ENCODE measurements at places on chromosomes 1 and 21.

GRCh38 chr1:200981278-200981677, 42.2 kb downstream of the KIF21B start:
- no peak for DNase-seq

GRCh38 chr1:115296981-115297380, 41.1 kb downstream of the NGF start:
- no peak for DNase-seq

DNA sequence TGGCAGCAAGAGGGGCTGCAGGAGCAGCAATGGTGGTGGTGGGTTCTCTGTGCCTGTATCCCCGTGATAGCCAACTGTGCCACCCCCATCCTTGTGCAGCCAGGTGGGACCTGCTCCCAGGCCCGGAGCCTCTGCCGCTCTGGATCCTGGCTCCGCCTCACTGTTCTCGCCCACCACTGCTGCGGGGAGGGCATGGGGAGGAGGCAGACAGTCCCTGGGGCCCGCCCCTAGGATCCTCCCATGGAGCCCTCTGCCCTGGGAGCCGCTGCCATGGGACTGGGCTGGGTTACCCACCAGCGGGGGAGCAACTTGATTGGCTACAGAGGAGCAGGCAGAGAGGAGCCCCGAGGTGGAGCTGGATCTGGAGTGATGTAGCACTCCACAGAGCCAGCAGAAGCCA, 31.6 kb downstream of the CD1D start:
- DNase-seq = no peak

DNA sequence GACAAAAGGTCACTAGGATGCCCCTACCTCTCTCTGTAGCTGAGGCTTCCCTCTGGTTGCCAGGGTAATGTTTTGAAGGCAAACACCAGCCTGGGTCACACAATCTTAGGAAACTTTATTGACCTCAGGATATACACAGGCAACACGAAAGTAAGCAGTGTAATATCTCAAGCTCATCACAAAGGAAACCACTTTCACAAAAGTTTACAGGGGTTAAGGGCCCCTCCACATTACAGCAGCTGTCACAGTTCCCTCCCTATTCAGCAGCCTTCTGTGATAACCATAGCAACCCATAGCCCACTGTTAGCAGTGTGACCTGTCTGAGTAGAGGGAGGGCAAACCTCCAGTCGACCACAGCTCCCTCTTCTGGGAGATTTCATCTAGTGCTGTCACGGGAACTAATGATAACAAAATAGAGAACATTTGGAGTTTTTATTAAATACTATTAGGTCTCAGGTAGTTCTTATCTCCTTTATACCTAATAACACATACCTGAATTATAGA, 149.8 kb downstream of the PTPRC start:
- no peak for DNase-seq

- DNase-seq = peak; percentile 32
Observed at GRCh38 chr1:172002725-172003345, 161.5 kb downstream of the DNM3 start.

- DNase-seq = no peak
Observed at GRCh38 chr1:89466307-89466930, 58.2 kb upstream of the LRRC8B start.

GRCh38 chr1:83115785-83116184, 883.1 kb downstream of the TTLL7 start:
- DNase-seq = no peak

DNA sequence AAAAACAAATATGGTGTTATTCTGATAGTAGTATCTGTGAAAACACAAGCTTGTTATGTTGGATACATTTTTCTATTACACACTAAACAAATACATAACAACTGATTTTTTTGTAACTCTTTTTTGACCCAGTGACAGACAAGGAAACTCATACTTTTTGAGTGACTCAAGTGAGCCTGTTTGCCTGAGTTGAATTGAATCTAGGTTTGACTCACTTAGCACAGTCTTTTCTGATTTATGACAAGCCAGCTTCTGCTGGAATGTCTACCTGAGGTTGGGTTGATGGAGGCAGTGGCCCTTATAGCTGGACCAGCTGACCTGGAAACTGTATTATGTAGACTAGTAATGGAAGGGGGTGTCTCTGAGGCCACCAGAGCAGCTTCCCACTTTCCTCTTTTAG, 4.2 kb upstream of the CLCA4 start:
- no peak for DNase-seq

DNA sequence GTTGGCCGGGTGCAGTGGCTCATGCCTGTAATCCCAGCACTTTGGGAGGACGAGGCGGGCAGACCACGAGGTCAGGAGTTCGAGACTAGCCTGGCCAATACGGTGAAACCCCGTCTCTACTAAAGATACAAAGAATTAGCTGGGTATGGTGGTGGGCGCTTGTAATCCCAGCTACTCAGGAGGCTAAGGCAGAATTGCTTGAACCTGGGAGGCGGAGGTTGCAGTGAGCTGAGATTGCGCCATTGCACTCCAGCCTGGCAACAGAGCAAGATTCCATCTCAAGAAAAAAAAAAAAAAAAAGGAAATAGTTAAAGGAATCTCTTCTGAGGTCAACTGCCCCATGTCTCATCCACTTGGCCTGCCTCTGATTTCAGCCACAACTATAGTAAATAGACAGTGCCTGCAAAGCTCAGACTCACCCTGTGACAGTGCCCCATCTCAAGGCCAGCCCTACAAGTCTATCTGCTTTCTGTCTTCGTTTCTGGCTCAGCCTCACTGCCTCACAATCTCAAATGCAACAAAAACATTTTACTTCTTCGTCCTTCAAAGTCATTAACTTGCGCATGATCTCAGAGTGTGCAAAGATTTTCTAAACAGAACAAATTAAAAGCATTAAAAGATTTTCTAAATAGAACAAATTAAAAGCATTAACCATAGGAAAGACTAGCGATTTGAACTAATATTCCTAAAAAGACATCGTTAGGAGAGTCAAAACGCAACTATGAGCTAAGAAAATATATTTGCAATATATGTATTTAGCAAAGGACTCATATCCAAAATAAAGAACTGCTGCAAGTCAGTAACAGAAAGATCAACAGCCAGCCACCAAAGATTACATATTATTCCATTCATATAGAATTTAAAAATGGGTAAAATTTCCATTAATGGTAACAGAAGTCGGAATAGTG, 65.0 kb upstream of the PRDX6 start:
- no peak for DNase-seq

DNA sequence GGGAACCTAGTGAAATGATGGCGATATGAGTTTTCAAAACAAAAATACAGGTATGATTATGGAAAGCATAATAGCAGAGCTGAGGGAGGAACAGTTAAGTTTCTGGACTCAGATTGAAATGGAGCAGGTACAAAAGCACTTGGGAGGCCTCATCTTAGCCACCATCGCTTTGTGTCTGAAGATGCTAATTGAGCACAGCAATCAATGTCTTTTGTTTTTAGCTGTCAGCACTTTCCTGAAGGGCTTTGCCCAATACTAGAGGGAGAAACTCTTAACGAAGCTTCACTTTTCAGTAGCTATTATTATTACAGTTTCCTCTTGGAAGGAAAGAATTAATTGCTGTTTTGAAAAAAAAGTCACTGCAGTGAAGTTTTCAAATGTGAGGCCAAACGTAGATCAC, 348.7 kb downstream of the RWDD3 start:
- no peak for DNase-seq

DNA sequence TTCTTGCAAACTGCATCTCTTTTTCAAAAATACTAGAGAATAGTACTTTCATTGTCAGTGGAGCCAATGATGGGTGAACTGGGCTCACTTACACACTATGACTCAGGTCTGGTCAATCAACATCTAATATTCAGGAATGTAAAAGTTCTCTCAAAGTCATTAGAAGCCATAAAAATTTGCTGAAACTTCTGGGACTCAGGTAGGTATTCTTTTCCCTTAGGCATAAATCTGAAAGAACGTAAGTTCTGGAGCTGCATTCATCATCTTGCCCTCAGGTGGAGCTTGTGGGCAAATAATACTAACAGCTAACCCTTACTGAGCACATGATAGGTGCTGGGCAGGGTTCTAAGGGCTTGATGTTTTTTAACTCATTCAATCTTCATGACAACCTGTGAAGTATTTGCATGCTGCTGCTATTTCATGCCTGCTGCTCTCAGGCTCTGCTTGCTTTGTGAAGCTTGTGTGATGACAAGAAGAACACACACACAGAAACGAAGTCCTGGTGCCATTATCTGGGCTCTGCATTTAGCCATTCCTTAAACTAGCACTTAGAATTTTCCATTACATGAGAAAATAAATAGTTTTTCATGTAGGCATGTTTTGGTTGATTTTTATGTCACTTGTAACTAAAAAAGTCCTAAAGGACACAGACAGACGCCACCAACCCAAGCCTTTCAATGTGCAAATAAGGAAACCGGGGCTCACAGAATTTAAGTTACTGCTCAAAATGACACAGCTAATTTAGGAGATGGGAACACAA, 394.2 kb upstream of the LYPLAL1 start:
- no peak for DNase-seq

GRCh38 chr1:105337420-105337819, 1587.7 kb downstream of the AMY1C start:
- no peak for DNase-seq

- DNase-seq = no peak
Observed at GRCh38 chr1:38800720-38801671, 58.6 kb downstream of the RRAGC start.

- no peak for DNase-seq
Observed at GRCh38 chr21:36994501-36995158, 11.9 kb upstream of the RIPPLY3 start.

DNA sequence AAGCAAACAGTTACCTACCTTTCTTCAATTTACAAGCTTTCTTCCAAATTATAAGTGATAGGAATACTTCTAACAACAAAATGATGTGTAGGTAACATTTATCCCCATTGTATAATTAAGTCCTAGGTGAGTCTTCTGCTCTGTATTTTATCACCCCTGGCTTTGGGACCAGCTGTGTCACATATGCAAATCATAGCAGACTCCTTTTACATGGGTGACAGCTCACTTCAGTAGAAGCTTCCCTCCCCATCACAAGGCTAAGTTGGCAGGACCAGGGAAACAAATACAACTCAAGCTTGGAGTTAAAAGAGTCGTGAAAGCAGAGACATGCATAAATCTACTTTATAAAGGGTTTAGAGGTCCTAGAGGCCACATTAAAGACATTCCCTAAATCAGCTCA, 121.1 kb upstream of the RUNX1 start:
- DNase-seq = no peak

DNA sequence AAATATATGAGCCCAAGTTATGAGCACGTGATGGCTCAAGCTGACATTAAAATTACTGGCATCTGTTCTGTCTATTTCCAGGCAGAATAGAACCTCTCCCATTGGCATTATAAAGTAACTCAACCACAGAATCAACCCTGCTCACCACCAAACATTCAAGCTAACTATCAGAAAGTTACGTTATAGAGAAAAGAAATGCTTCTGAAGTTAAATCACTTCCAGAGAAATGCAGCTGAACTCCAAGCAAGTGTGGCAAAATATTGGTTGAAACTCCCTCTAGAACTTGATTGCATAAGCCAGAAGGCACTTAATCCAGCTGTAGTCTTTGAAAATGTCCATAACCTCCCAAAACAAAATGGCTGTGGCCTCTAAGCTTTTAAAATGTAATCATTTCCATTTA, 36.2 kb upstream of the UBE2U start:
- no peak for DNase-seq

GRCh38 chr1:217661407-217661806, 30.3 kb downstream of the SPATA17 start:
- no peak for DNase-seq

- DNase-seq = no peak
Observed at GRCh38 chr1:188906921-188907641, 1570.6 kb downstream of the BRINP3 start.

DNA sequence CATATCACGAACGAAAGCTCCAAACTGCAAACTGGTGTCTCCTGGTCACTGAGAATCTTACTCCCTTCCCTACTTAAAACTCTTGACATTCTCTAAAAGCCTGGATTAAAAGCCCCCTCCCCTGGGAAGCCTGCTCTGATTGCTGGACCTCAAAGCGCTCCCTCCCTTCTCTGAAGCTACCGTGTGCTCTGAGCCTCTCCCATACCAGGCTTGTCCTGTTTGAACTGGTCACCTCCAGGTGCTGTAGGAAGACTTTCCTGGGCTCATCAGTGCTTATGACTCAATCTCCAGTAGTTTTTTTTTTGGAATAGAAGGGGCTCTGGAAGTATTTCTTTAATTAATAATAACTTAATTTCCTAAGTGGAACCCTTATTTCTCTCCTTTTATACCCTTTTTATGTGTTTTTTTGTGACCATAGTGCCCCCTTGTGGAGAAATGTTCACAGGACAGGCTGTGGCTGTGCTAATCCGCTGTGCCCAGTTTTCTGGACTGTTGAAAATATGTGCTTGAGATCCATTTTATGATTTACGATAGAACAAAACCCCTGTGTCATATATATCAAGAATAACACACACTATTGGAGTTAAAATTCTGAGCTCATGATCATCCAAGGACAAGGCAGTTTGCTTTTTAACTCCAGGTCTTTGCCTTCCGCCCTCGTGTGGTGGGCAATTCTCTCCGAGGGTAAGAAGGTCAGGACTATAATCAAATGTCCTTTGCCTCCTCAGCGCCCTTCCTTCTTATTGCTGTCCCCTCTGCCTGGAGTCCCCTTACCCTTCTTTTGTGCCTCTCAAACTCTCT, 16.9 kb downstream of the MTARC1 start:
- DNase-seq = no peak

GRCh38 chr1:75999034-75999433, 66.8 kb upstream of the ASB17 start:
- no peak for DNase-seq

DNA sequence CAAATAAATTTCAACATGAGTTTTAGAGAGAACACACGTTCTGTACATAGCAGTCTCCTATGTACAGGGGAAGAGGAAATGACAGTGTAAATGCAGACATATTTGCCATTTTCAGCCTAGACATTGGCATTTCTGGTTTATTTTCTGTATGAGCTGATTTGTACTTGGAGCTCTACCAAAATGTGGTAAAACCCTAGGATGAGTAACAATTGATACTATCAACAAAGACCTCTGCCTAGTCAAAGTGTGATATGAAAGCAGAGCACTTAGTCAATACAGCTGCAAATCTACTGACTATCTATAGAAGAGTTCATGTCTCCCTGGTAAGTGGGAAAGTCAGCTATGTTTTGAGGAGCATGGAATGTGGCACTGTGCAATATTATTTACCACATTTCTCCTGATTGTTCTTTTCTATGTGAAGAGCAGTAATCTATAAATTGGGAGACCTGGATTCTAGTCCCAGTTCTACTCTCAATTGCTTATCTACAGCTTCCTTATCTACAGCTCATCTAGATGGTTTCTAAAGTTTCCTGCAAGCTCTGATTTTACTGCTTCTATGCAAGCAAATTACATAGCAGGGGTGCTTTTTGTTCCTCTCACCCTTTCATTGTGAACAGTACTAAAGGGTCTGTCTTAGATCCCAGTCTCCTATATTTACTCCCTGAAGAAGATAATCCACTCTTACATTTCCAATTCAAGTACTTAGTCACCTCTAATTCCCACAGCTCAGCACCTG, 334.2 kb downstream of the NTNG1 start:
- no peak for DNase-seq

DNA sequence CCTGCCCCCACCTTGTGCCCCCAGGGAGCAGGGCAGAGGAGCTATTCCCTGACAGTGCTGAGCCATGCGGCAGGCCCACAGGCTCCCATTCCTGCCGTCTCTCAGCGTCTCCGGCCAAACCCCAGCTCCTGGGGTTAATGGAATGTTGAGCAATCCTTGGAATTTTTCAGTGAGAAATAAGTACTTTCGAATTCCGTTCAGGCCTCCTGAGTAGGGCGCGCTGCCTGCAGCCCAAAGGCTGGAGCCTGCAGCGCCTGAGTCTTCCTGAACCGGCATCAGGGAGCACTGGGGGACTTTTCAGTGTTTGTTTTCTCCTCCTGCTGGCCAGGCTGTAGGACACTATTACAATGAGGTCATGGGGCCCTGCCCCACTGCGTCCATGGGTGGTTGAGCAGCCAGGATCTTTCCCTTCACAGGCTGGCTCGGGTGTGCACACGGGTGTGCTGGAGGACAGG, 33.3 kb upstream of the CSF1 start:
- no peak for DNase-seq

Measured in CMK (cell line).